ENCODE measurements at places on chromosomes 4 and X. TPM values are rescaled to one million over a fixed set of nuclear protein-coding genes. Genes with fewer than 3 reads are reported as not detected.

DNA sequence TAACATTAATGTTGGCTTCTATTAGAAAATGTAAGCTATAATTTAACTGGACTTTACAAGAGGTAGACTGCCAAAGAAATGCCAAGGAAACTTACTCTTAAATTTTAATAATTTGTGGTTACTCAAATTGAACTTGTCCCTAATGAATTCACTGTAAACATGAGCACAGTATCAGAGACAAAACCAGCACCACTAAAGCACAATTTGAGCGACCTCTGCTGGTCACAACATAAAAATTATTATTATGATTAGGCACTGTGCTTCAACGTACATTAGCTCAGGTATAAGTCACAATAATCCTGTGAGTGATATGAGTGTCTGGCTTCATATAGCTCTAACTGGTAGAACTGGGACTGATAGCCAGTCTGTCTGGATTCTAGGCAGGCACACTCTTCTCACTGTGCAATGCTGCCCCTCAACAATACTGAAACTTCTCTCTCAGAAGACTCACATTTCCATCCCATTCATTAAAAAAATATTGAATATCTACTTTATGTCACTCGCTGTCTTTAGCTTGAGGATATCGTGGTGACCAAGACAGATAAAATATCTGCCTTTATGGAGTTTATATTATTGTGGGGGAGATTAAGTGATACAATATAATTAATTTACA, 8.0 kb downstream of the NUDT6 start:
- no peaks in the 10 kb centered on the region for H3K4me1 ChIP-seq
- no peak for DNase-seq
- H3K27ac ChIP-seq: no peak overlapping the region
- no peak overlapping the region for H3K4me3 ChIP-seq
- H3K27me3 ChIP-seq: no peaks in the 10 kb centered on the region

DNA sequence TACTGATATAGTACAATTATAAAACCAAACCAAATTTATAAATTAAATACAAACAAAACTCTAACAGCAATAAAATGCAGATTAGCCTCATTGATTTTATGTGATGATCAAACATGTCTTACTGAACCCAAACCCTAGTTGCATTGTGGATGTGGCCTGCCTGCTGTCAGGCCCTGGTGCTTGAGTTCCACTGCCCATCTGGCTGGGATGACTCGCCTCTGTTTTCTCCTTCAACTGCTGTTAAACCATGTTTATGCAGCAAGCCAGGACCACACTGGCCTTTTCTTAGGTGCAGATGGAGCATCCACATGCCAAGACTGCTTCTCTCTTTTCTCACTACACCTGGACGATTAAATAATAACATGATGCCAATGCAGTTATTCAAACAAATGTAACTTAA, 22.6 kb downstream of the NAP1L5 start:
- peaks cover 71% of the 10 kb centered on the region for H3K36me3 ChIP-seq
- H3K27me3 ChIP-seq: no peaks in the 10 kb centered on the region
- H3K4me1 ChIP-seq: no peaks in the 10 kb centered on the region
- no peak overlapping the region for H3K4me3 ChIP-seq

- no peaks in the 10 kb centered on the region for H3K27me3 ChIP-seq
- H3K4me3 ChIP-seq: no peak overlapping the region
- peaks cover 5% of the 10 kb centered on the region for H3K4me1 ChIP-seq
- no peak for DNase-seq
- H3K36me3 ChIP-seq: no peaks in the 10 kb centered on the region
Observed at GRCh38 chr4:4485806-4486205, 56.0 kb downstream of the STX18 start.

- no peaks in the 10 kb centered on the region for H3K36me3 ChIP-seq
- H3K4me1 ChIP-seq: no peaks in the 10 kb centered on the region
- H3K27ac ChIP-seq: no peak overlapping the region
- H3K27me3 ChIP-seq: no peaks in the 10 kb centered on the region
Observed at GRCh38 chrX:119655125-119655524, 37.8 kb downstream of the SEPTIN6 start.

DNA sequence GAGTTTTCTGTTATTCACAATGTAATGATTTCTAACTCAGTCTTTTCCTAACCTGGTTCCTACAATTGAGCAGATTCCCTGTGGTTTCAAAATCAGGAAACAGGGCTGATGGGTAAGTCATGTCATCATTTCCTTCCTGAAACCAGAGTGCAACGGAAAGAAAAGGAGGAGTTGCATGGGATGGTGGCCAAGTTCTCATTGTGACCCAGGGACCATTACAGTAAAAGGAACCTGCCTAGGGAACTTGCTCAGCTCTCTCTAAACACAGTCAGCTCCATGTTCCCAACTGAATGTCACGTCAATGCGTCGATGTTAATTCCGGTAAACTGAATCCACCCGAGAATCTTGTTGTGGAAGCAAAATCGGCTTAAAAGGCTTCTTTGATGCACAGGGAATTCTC, 51.2 kb downstream of the LGI2 start:
- peak overlapping the region; percentile 81 for H3K27ac ChIP-seq
- no peak for DNase-seq
- no peaks in the 10 kb centered on the region for H3K27me3 ChIP-seq
- peaks cover 28% of the 10 kb centered on the region for H3K4me1 ChIP-seq
- no peak overlapping the region for H3K4me3 ChIP-seq

DNA sequence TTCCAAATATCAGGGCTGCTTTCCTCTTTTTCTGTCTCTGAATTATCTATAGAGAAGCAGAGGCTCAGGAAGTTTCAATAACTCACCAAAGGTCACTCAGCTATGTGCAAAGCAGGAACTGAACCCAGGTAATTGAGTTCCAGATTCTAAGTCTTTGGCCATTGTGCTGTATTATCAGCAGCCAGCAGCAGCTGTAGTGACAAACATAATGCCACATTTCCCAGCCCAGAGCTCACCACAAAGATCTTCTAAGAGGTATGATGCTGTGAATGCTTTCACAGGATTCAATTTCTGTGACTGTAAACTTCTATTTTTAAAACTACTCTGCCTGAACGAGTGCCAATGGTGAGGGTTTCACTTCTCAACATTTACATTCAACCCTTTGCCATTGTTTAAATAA, 56.4 kb downstream of the SPOCK3 start:
- H3K36me3 ChIP-seq: no peaks in the 10 kb centered on the region
- H3K27ac ChIP-seq: no peak overlapping the region
- H3K4me1 ChIP-seq: no peaks in the 10 kb centered on the region
- no peaks in the 10 kb centered on the region for H3K27me3 ChIP-seq

DNA sequence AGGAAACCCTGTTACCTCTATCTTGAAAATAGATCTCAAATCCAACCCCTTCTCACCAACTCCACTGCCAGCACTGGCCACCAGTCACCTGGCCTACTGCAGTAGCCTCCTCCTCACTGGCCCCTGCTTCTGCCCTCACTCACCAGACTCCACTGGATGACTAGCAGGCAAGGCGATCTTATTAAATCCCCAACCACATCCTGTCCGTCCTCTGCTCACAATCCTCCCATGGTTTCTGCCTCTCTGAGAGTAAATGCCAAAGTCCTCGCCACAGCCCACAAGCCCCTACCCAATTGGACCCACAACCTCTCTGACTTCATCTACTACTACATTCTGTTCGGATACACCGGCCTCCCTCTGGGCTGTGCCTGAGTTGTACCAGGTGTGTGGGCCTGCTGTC, 5.4 kb upstream of the PIM2 start:
- H3K4me1 ChIP-seq: no peaks in the 10 kb centered on the region
- peaks cover 2% of the 10 kb centered on the region for H3K36me3 ChIP-seq
- no peak overlapping the region for H3K27ac ChIP-seq

GRCh38 chr4:85420831-85421230, 54.1 kb upstream of the ARHGAP24 start:
- no peak overlapping the region for H3K4me3 ChIP-seq
- H3K27me3 ChIP-seq: no peaks in the 10 kb centered on the region
- DNase-seq: no peak
- no peak overlapping the region for H3K27ac ChIP-seq

DNA sequence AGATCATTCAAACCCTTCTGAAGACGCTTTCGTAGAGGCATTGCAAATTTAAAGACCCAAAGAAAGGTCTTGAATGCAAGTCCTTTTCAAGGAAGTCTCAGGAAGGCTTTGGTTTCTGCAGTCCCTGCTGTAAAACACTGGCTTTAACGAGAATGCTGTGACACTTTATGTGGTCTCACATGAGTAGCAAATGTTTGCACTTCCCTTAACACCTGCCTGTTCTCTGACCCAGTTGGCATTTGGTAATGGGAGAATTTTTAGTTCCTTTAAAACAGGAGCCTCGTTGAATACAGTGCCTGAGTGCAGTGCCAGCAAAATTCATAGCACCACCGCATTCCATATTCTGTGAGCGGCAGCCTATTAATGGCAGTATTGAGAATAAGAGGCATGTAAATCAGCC, 330.5 kb upstream of the PRKX start:
- no peak for DNase-seq
- H3K4me1 ChIP-seq: no peaks in the 10 kb centered on the region
- no peaks in the 10 kb centered on the region for H3K36me3 ChIP-seq
- H3K4me3 ChIP-seq: no peak overlapping the region
- no peak overlapping the region for H3K27ac ChIP-seq
- H3K27me3 ChIP-seq: no peaks in the 10 kb centered on the region

- H3K27ac ChIP-seq: no peak overlapping the region
- no peaks in the 10 kb centered on the region for H3K36me3 ChIP-seq
- no peak for DNase-seq
- H3K4me3 ChIP-seq: no peak overlapping the region
Observed at GRCh38 chr4:150219841-150220240, 141.6 kb downstream of the DCLK2 start.

DNA sequence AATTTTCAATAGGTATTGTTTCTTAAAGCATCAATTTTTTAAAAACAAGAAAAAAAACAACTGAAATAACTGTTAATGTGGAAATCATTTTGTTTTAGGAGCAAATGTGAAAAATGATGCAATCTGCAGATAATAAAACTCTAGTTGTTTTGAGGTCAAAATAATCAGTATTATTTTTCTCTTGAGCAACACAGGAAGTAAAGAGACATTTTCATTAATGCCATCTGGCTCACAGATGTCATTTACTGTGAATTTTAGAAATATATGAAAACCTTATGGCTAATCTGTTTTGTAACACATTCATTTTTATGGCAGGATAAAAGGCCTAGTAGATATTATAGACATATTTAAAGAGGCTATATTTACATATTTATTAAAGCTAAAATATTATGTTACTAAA, 141.6 kb downstream of the PCDH18 start:
- H3K4me1 ChIP-seq: peaks cover 3% of the 10 kb centered on the region
- H3K4me3 ChIP-seq: no peak overlapping the region
- no peak for DNase-seq
- H3K27me3 ChIP-seq: no peaks in the 10 kb centered on the region

DNA sequence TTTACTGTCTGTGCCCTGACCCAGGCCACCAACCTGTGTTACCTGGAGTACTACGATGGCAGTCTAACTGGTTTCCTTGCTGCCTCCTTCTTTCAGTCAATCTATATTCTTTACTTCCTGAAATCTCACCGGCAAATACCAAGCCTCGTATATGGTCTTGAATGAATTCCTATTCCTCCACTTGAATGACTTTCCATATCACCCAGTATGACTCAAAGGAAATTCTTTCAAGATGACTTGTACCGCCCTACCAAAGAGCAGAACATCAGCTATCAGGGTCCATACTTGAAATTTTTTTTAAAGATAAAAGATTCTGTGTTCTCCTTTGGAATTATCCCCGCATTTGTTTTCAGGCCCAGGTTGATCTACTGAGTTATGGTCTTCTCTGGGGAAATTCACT, 378.0 kb downstream of the AFF2 start:
- no peak overlapping the region for H3K4me3 ChIP-seq
- H3K27me3 ChIP-seq: no peaks in the 10 kb centered on the region
- no peak for DNase-seq
- no peaks in the 10 kb centered on the region for H3K4me1 ChIP-seq

DNA sequence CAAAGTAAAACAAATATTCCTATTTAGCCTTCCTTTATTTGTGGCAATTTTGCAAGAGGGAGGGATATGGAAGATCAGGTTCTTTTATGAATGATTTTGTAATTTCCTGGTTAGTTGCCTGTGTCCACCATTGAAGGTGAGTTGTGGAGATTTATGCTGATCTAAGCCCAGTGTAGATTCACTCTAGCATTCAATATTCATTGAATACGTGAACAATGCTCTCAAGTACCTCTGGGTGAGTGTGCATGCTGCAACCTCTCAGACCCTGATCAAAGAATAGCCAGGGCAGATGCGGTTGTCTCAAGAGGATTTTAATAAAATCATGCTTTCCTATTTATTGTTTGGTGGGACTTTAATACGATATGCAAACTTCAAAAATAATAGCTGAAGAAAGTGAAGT, 628.4 kb downstream of the SPRY1 start:
- no peak overlapping the region for H3K4me3 ChIP-seq
- no peaks in the 10 kb centered on the region for H3K27me3 ChIP-seq
- peaks cover 3% of the 10 kb centered on the region for H3K4me1 ChIP-seq

GRCh38 chr4:106056914-106057313, 161.6 kb downstream of the NPNT start:
- H3K27ac ChIP-seq: no peak overlapping the region
- H3K4me3 ChIP-seq: no peak overlapping the region
- H3K36me3 ChIP-seq: no peaks in the 10 kb centered on the region
- H3K4me1 ChIP-seq: no peaks in the 10 kb centered on the region
- no peaks in the 10 kb centered on the region for H3K27me3 ChIP-seq

DNA sequence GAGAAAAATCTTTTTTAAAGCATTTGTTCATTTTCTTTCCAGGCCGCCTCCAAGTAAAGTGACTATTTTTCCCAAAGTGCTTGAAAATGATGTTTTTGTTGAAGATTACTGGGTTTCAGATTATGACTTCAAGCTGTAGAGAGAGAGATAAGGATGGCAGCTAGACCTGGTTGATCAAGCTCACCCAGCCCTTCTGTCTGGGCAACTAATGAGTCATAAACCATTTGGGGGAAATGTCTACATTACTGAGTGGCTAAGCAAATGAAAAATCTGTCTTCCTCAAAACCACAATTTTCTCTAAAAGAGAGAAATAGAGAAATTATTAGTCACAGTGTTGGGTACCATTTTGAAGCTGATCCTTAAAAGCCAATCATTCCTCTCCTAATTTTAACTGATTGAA, 355.4 kb upstream of the CPEB2 start:
- no peak for DNase-seq
- H3K4me3 ChIP-seq: no peak overlapping the region
- H3K27ac ChIP-seq: no peak overlapping the region
- H3K27me3 ChIP-seq: no peaks in the 10 kb centered on the region

- no peak overlapping the region for H3K4me3 ChIP-seq
- H3K4me1 ChIP-seq: peaks cover 4% of the 10 kb centered on the region
- no peaks in the 10 kb centered on the region for H3K27me3 ChIP-seq
Observed at GRCh38 chrX:48935301-48935670, 16.5 kb upstream of the PIM2 start.

The SHOX gene
- not detected for total RNA-seq

The PDGFRA gene
- 45.8 TPM for total RNA-seq

The VEGFD gene
- 1.1 TPM for total RNA-seq

The GPR143 gene
- 1.4 TPM for total RNA-seq

The GAGE12C gene
- not detected for total RNA-seq

The STBD1 gene
- 3.8 TPM for total RNA-seq

The SPANXA2 gene
- total RNA-seq: not detected

The TFDP3 gene
- total RNA-seq: not detected

The AASDH gene
- 7.6 TPM for total RNA-seq

The PCDH19 gene
- total RNA-seq: 0.26 TPM

The TMPRSS11D gene
- total RNA-seq: 161 TPM

All from esophagus squamous epithelium (tissue), 5 donors.